GM12878 (cell line): ENCODE measurements at places on chromosomes 4 and X.

DNA sequence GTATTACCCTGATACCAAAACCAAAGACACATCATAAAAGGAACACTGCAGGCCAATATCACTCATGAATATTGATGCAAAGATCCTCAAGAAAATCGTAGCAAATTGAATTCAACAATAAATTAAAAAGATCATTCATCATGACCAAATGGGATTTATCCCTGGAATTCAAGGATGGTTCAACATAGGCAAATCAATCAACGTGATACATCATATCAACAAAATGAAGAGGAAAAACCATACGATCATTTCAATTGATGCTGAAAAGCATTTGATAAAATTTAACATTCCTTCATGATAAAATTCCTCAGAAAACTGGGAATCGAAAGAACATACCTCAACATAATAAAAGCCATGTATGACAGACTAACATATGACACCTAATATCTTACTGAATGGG, 52.7 kb upstream of the STARD8 start:
- H3K27me3 ChIP-seq, result no peaks in the 10 kb centered on the region
- no peaks in the 10 kb centered on the region for H3K36me3 ChIP-seq
- H3K4me3 ChIP-seq, result no peak overlapping the region
- no peaks in the 10 kb centered on the region for H3K4me1 ChIP-seq

- no peaks in the 10 kb centered on the region for H3K36me3 ChIP-seq
- no peak for DNase-seq
- no peak overlapping the region for H3K4me3 ChIP-seq
- no peaks in the 10 kb centered on the region for H3K27me3 ChIP-seq
Observed at GRCh38 chr4:186592966-186593586, 37.7 kb upstream of the MTNR1A start.

DNA sequence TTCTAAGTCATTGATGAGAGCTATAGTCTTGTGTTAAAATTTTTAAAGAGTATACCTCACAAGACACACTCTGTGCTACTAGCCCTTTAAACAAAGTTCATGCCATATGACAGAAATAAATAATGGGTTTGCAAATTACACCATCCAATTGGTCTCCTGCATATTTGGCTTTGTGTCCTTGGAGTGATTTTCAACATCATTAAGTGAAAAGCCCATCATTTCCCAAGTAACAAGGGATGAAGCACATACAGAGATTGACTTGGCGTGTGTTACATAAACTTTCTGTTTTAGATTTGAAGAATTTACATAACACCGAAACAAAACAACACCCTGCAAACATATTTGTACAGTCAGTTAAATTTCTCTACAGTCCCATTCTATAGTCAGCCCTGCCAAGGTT, 216.9 kb upstream of the NEIL3 start:
- no peaks in the 10 kb centered on the region for H3K36me3 ChIP-seq
- no peaks in the 10 kb centered on the region for H3K4me1 ChIP-seq
- DNase-seq, result no peak
- no peaks in the 10 kb centered on the region for H3K27me3 ChIP-seq
- no peak overlapping the region for H3K4me3 ChIP-seq

DNA sequence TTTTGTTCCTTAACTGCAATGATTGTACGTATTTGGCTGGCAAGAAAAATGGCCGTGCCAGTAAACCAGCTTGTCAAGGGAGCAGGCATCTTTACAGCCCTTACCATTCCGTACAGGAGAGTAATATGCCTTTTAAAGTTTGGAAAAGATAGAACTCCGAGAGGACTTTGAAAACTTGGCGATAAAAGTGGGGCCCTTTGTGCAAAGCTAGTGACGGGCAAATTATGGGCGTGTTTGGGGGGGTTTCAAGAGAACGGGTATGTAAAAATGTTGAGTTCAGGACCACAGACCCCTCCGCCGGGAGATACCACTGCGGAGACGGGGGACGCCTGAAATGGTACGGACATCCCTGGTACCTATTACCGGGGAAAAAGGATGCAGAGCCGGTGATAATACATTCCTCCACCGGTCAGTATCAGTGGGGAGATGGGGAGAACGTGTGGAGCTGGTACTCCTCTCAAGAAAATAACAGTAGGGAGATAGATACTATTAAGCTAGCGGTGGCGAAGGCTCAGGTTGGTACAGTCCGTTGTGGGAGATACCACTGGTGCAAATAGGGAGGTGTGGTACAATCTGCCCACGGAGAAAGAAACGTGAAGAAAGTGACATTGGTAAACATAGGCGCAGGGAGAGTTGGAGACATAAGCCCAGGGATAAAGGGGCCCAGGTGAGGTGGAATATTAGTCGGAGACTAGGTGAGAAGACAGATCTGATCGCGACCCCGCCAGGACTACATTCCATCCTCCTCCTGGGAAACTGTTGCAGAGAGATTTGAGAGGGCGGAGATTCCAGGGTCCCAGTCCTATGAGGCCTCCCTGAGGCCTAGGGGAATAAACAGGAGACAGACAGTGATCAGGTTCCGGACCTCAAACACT, 14.5 kb downstream of the SPACA5 start:
- no peaks in the 10 kb centered on the region for H3K36me3 ChIP-seq
- H3K27ac ChIP-seq, result peak overlapping the region; percentile 89
- no peaks in the 10 kb centered on the region for H3K4me1 ChIP-seq

DNA sequence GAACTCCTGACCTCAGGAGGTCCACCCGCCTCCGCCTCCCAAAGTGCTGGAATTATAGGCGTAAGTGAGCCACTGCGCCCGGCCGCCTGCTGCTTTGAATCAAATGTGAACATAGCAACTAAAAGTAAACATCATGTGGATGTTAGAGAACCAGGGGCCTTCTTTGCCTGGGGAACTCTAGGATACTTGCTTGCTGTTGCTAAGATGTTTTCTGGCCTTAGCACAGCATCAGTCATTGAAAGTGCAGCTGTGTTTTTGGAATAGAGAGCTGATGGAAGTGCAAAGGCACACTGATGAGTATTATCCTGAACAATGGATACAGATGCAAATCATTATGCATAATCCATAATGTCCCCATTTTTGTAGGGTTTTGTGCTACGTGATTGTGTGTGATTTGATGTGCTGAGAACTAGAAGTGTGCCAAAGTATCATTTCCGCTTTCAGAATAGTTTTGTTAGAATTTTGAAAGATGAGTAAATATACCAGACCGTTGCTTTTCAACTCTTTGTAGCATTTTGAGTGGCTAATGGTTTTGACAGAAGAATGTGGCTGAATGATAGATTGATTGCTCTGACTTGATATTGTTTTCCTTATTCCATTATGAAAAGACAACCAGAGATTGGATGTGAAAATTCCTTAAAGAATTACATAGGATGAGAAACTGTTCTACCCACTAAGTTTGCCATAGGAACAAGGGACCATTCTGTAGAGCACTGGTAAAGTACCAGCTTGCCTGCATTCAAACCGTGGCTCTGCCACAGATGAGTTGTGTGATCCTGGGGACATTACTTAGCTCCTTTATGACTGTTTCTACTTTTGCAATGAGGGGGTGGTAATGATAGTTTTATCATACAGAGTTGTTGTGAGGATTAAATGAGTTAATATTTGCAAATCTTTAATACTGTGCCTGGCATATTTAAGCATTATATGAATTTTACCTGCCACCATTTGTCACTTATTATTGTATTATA, 74.7 kb downstream of the REPS2 start:
- peak; percentile 9 for DNase-seq
- H3K27ac ChIP-seq, result no peak overlapping the region
- H3K36me3 ChIP-seq, result no peaks in the 10 kb centered on the region

GRCh38 chr4:136796953-136797352, 735.3 kb downstream of the PCDH18 start:
- H3K4me3 ChIP-seq, result no peak overlapping the region
- H3K4me1 ChIP-seq, result no peaks in the 10 kb centered on the region
- no peak overlapping the region for H3K27ac ChIP-seq
- no peak for DNase-seq

DNA sequence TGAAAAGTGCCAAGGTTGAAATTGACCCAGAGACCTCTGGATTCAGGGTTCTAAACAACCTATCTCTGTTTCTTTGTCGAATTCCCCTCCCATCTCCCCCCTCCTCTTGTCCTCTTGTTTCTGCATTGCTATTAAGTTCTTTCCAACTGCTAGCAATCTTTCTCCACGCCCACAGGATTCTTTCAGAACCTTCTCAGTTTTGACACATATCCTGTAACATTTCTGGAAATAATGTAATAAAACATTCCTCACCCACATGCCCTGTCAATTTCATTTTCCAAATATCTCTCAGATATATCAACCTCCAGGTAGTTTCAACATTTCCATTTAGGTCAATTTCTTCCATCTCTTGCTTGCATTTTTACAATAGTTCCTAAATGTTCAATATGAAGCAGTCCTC, 1105.9 kb downstream of the ARAP2 start:
- no peak for DNase-seq
- no peaks in the 10 kb centered on the region for H3K4me1 ChIP-seq
- no peak overlapping the region for H3K27ac ChIP-seq
- H3K4me3 ChIP-seq, result no peak overlapping the region
- no peaks in the 10 kb centered on the region for H3K27me3 ChIP-seq
- no peaks in the 10 kb centered on the region for H3K36me3 ChIP-seq

DNA sequence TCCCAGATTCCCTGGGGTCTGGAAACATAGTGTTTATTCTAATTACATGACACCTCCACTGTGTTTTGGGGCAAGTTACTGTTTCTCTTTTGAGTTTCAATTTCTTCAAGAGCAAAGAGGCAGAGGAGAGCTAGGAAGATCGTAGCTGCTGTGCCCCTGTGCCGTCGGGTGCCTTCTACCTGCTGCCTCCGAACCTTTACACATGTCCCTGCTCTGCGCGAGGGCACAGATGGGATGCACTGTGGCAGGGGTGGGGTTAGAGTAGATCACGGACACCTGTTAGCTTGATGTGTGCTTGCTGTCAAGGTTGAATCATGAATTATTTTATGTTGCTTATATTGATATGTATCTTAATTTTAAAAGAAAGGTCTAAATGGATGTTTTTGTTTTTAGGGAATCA, 71.1 kb upstream of the MSANTD1 start:
- H3K4me3 ChIP-seq, result no peak overlapping the region
- H3K4me1 ChIP-seq, result no peaks in the 10 kb centered on the region
- H3K27me3 ChIP-seq, result no peaks in the 10 kb centered on the region
- no peak for DNase-seq

- no peak for DNase-seq
- no peaks in the 10 kb centered on the region for H3K27me3 ChIP-seq
- no peaks in the 10 kb centered on the region for H3K36me3 ChIP-seq
- H3K27ac ChIP-seq, result no peak overlapping the region
Observed at GRCh38 chrX:151183233-151183753, 6.9 kb downstream of the GPR50 start.

DNA sequence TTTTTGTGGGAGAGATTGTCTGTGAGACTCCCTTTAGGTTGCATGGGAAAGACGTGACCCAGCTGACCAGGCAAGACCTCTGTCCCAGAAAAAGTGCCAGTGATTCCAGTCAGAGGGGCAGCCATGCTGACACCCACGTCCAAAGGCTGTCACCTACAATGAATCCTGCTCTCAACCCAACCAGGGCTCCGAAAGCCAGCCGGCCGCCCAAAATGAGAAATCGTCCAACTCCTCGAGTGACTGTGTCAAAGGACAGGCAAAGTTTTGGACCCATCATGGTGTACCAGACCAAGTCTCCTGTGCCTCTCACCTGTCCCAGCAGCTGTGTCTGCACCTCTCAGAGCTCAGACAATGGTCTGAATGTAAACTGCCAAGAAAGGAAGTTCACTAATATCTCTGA, 5.5 kb downstream of the SLITRK2 start:
- no peaks in the 10 kb centered on the region for H3K36me3 ChIP-seq
- no peaks in the 10 kb centered on the region for H3K4me1 ChIP-seq
- no peak overlapping the region for H3K27ac ChIP-seq
- no peak for DNase-seq
- H3K27me3 ChIP-seq, result no peaks in the 10 kb centered on the region
- no peak overlapping the region for H3K4me3 ChIP-seq

DNA sequence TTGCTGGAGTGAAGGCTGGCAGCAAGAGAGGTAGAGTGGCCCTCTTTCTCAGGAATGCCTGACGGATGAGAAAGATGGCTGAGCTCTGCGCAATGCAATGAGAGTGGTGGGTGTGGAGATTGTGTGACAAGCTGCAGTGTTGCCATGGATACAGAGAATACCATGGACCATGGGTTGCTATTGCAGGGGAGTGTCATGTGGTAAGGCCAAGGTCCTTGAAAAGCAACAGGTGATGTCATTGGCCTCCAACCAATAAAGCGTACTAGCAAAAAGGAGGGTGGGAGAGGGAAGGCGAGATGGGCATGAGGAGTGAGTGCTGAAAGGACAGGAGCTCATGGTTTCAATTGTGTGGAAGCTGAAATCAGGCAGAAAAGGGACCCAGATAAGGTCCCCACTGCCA, 1.8 kb downstream of the PNMA5 start:
- H3K27me3 ChIP-seq, result no peaks in the 10 kb centered on the region
- H3K4me1 ChIP-seq, result peaks cover 10% of the 10 kb centered on the region
- no peak for DNase-seq
- H3K27ac ChIP-seq, result no peak overlapping the region

GRCh38 chr4:116361790-116362189, 723.6 kb downstream of the TRAM1L1 start:
- H3K27ac ChIP-seq, result no peak overlapping the region
- H3K4me3 ChIP-seq, result no peak overlapping the region
- no peaks in the 10 kb centered on the region for H3K27me3 ChIP-seq
- DNase-seq, result no peak
- H3K4me1 ChIP-seq, result no peaks in the 10 kb centered on the region

DNA sequence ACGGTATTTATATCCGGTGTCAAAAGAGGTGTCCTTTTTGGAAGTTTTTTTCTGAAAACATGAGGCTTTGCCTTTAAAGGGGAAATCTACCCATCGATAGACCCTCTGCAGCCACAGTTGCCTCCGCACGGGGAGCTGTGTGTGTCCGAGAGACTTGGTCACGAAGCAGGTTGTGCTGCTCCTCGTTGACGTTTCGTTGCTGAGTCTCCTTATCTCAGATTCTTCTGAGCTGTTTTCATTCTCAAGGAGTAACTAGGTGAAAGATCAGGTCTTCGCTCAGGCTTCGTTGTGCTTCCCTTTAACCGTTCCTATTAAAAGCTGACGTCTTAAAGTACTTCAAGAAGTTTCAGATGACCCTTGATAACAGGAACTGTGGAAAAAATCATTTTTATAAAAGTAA, 23.8 kb downstream of the TRMT44 start:
- no peak overlapping the region for H3K27ac ChIP-seq
- no peak overlapping the region for H3K4me3 ChIP-seq
- no peaks in the 10 kb centered on the region for H3K4me1 ChIP-seq
- H3K27me3 ChIP-seq, result no peaks in the 10 kb centered on the region
- no peak for DNase-seq
- H3K36me3 ChIP-seq, result peaks cover 11% of the 10 kb centered on the region

- no peaks in the 10 kb centered on the region for H3K36me3 ChIP-seq
- no peak overlapping the region for H3K4me3 ChIP-seq
- H3K27ac ChIP-seq, result no peak overlapping the region
Observed at GRCh38 chr4:185033072-185033471, 14.8 kb downstream of the HELT start.

GRCh38 chr4:183266371-183266770, 53.7 kb downstream of the CLDN22 start:
- H3K36me3 ChIP-seq, result no peaks in the 10 kb centered on the region
- no peak overlapping the region for H3K27ac ChIP-seq
- H3K27me3 ChIP-seq, result no peaks in the 10 kb centered on the region
- H3K4me1 ChIP-seq, result no peaks in the 10 kb centered on the region
